ENCODE measurements at places on chromosomes 16 and 17.

DNA sequence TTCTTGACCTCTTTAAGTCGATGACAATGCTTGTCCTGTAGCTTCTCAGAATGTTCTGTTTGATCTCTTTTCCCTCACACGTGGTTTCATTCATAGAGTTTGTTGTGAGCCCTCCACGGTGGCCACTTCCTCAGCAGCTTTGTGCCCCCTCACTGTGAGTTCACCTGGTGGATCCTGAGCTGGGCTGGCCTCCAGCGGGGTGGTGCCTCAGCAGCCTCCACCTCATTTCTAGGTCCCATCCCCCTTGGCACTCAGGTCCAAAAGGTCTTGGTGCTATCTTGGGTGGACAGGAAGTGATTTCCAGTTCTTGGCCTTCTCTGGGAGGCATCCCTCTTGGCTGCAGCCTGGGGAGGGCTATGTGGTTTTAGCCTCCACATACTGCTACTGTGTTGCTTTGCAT lies 203.2 kb upstream of the WSCD1 start:
- DNase-seq = no peak

DNA sequence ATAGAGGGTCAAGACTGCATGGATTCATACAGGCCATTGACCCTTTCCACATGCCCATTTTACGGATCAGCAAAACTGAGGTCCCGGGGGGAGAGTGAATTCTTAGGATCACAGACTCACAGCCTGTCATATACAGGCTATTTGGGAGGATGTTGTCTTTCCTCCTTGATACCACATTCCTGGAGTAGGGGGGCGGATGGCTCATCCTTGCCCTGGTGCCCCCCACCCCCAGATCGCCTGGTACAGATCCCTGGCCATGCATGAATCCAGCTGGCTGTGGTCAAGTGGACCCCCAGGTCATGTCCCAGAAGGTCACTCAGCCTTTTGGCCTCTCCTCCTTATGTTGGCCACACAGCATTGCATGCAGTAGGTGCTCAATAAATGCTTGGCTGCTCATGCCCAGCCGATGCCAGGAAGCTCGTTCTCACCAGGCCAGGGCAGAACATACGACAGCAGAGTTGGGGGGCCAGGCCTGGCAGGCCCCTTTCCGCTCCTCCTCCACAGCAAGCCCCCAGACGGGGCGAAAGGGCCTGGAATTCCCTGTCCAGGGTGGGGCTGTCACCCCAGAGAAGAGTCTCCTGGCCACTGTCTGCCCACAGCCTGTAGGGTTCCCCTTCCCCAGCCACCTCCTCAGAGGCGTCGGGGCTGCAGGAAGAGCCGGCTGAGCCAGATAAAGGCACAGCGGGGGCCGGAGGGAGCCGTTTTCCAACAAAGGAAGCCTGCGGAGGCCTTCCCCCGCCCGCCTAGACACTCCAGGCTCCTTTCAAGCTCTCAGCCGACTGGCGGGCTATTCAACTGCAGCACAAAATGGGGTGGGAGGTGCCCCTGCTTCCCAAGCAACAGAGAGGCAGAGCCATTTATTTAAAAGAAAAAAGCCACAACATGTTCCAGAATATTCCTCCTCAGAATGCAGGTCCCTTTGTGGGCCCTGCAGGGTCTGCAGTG lies 215.7 kb upstream of the CIBAR2 start:
- DNase-seq = no peak

DNA sequence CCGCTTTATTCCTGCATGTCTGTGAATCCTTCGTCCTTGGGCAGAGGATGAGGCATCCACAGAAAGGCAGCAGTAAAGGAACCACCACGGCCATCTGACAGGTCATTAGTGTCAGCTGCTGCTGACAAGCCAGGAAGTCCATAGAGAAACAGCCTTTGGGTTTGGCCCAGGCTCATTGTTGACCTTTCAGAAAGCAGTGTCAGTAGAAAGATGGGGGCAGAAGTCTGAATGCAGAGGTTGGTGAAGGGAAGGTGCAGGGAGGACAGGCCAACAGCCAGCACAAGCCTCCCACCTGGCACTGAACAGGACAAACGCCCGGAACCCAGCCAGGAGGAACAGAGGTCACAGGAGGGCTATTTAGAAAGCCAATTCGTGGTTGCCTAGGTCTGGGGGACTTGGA lies 105.8 kb downstream of the VAT1L start:
- no peak for DNase-seq

DNA sequence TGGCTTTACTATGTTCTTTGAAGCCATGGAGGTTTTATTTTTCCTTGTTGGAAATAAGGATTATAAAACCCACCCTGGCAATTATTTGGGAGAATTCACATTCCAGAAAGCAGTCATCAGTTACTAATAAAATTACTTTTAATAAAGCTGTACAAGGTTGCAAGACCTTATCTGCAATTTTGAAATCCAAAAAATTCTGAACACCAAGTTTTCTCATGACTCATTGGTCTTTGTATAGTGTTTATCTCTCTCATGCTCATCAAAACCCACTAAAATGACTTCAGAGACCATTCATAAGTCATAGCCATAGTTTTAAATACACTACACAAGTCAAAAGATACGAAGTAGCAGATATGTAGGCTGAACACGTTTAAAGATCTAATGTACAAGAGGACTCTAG lies 6.0 kb upstream of the KRT38 start:
- no peak for DNase-seq

GRCh38 chr17:63954402-63955063 lies 18.2 kb downstream of the SCN4A start:
- no peak for DNase-seq

GRCh38 chr16:56569971-56570370 lies 5.1 kb downstream of the MT4 start:
- no peak for DNase-seq

Measured in T-helper 1 cell (primary cell).